ENCODE measurements at places on chromosomes 4 and X. TPM values are rescaled to one million over a fixed set of nuclear protein-coding genes. Genes with fewer than 3 reads are reported as not detected.

Gene FRMPD4
- total RNA-seq = 1.3 TPM

Gene KLF8
- total RNA-seq = under 0.01 TPM

Gene SSX3
- not detected for total RNA-seq

Gene MAGEB2
- not detected for total RNA-seq

Gene UGT2B17
- total RNA-seq = not detected

Gene PGAM4
- not detected for total RNA-seq

Gene RRH
- total RNA-seq = not detected

Gene HMX1
- total RNA-seq = not detected

Gene C4orf51
- not detected for total RNA-seq

Gene TMPRSS11E
- total RNA-seq = 0.05 TPM

Gene NLGN3
- 0.23 TPM for total RNA-seq

Gene XG
- 0.59 TPM for total RNA-seq

Gene NALF2
- total RNA-seq = not detected

Gene ART3
- total RNA-seq = not detected

Gene RASL11B
- 0.23 TPM for total RNA-seq

Gene SPATA18
- 23.2 TPM for total RNA-seq

Gene ELK1
- 24.2 TPM for total RNA-seq

Gene RTL3
- 0.05 TPM for total RNA-seq

Gene APELA
- total RNA-seq = not detected

Gene YIPF7
- not detected for total RNA-seq

Gene TCEAL5
- not detected for total RNA-seq

Measured in smooth muscle cell of the umbilical artery (primary cell).